ENCODE measurements at places on chromosomes 13 and 19. TPM values are rescaled to one million over a fixed set of nuclear protein-coding genes. Genes with fewer than 3 reads are reported as not detected.

Gene LINGO3
- not detected for total RNA-seq

- DNase-seq, result no peak
Observed at GRCh38 chr13:75222031-75222430, 259.9 kb downstream of the TBC1D4 start.

Gene ZNF17
- total RNA-seq, result 8.0 TPM

DNA sequence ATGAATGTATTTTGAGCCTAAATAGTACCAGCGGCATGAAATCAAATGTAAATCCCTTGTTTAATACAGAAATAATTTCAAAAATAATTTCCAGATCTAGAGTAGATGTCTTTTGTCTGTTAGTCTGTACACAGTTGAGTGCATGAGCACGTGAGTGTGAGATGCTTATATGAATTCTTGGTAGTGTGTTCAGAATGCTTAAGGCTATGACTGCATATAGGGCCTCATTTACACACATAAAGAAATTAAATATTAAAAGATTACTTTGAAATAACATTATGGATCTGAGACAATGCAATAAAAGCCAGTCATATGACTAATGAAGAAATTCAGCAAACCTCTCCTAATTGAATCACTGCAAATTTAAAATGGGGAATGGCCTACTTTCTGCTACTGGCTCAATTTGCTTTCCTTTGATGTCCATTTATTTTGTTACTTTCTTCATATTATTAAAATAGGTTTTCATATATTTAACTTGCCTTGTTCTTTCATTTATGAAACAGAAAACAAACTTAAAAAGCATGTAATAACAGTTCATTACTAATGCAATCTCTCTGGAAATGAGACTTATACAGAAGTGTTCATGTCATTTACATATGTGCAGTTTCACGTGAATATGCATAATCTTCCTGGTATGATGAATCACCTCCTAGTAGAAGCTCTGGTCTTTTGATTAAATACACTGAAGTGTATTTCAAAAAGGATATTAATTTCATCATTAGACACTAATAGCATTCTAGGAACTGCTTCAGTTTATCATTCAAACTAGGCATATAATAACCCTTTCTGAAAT is 4.5 kb downstream of the AMER2 start:
- DNase-seq, result no peak

DNA sequence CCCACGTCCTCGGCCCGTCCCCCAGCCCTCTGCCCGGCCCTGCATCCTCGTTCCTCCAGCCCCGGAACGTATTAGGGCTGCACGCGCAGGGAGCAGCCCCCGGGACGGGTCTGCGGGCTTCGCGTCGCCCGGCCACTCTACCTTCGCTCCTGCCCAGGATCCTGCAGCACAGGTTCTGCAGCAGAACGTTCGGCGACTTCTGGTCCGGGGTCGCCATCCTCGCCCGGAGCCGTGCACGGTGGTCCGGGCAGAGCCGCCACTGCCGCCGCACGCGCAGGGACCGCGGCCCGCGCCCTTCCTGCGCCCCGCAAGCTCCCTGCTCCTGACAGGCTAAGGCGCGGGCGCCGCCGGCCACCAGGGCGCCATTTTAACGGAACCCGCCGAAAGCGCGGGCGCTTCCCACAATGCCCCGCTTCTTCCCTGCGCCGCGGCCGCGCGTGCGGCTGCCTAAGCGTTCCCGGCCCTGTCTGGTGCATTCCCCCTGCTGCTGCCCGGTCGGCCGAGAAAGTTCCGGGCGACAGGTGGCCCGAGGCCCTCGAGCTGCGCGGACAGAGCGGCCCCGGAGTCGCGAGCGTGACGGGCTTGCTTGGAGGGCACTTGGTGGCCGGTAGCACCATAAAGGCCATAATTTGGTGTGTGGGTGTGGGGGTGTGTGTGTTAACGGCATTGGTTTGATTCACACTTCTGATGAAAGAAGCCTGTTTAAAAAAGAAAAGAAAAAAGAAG is at the start of gene TUBGCP3:
Gene TUBGCP3, minus strand, starts transcription at position 390 of the 726 bp plus-strand sequence. Its CDS starts 173 bp downstream, at position 217.
- DNase-seq, result peak; percentile 77

Gene CLEC17A
- not detected for total RNA-seq

DNA sequence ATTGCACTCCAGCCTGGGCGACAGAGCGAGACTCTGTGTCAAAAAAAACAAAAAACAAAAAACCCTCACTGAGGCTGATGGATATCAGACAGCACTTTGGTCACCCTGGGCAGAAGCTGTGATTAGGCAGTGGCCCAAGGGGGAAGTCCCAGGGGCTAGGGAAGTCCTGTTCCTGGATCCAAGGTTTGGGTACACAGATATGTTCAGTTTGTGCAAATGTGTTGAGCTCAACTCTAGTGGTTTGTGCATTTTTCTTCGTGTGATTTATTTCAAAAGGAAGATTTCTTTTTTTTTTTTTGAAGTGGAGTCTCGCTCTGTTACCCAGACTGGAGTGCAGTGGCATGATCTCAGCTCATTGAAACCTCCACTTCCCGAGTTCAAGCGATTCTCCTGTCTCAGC is 12.3 kb downstream of the MEF2B start:
- no peak for DNase-seq

Measured in HFFc6 (cell line).